ENCODE measurements at places on chromosomes 4 and X.
A peak's percentile ranks its signal among the peaks of the same experiment; 100 is the strongest.

- peak; percentile 85 for DNase-seq
Measured at GRCh38 chr4:154559494-154560418, 3.1 kb upstream of the FGB start.

DNA sequence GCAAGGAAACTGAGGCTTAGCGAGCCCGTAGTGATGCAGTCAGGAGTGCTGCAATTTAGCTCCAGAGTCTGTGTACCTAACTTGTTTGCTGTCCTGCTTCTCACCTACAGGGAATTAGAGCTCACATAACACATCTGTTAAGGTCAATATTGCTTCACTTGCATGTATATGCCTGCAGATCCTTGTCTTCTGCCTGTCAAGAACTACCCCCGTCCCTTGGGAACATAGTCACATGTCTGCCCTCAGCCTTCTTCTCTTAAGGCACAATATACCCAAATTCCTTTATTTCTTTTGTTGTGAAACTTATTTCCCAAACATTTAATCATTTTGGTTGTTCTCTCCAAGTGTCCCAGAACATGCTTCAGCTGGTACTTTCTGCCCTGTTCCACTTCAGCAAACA lies 103.3 kb upstream of the LEF1 start:
- no peak for DNase-seq

GRCh38 chr4:31580843-31581242 lies 860.7 kb downstream of the PCDH7 start:
- DNase-seq: no peak

DNA sequence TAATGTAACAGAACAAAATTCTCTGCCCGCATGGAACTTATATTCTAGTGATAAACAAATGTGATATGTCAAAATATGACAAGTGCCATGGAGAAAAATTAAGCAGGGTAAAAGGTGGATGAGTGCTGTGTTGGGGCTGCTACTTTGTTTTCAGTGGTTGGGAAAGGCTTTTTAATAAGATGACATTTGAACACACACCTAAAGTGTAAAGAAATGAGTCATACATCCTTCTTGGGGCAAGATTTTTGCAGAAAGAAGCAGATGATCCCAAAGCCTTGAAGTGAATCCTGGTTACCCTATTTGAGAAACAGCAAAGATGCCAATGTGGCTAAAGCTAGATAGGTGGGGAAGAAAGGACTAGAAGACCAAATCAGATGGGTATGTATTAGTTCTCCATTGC lies 564.1 kb downstream of the INPP4B start:
- no peak for DNase-seq

GRCh38 chr4:68404153-68404552 lies 43.1 kb upstream of the TMPRSS11E start:
- no peak for DNase-seq

DNA sequence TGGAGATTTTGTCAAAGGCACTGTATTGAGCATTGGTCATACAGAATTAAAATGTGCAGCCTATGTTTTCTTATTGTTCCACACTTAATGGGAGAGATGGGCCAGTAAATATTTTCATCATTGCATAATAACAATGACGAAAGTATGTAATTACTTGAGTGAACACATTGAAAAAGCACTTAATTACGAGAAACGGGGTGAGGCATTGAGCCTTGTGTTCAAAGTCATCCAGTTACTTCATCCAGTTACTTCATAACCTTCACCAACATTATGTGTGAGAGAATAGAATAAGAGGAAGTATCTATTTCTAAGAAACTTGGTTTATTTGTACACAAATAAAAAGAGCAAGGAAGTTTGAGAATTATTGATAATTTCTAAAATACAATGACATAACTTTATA lies 1427.0 kb downstream of the ADGRL3 start:
- no peak for DNase-seq

DNA sequence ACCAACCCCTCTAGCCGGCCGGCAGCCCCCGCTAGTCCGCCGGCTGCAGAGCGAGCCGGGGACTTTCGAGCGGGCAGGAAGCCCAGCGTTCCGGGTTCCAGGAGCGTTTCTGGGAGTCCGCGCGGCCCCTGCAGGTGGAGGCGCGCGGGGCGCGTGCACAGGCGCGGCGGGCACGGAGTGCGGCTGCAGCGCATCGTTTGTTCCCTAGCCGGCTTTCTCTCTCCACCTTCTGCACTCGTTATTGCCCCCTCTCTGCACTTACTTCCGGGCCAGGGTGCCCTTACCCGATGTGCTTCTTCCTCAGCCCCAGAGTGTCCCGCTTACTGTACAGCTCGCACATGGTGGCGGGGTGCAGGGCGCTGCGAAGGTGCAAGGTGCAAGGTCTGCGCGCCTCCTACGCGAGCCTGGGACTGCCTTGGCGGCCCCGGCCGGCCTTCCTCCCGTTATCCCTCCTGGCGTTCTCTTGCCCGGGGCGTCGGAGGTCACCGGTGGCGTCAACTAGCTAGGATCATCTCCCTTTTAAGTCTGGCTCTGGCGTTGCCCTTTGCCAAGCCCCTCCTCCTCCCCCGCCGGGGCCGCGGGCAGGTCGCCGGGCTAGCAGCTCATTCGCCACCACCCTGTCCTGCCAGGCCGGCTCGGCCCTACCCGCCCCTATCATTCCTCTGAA lies at the start of gene ETNPPL:
ETNPPL (minus strand) TSS at position 495 of the 667 bp plus-strand sequence; CDS start at position 340, 155 bp downstream.
- no peak for DNase-seq

DNA sequence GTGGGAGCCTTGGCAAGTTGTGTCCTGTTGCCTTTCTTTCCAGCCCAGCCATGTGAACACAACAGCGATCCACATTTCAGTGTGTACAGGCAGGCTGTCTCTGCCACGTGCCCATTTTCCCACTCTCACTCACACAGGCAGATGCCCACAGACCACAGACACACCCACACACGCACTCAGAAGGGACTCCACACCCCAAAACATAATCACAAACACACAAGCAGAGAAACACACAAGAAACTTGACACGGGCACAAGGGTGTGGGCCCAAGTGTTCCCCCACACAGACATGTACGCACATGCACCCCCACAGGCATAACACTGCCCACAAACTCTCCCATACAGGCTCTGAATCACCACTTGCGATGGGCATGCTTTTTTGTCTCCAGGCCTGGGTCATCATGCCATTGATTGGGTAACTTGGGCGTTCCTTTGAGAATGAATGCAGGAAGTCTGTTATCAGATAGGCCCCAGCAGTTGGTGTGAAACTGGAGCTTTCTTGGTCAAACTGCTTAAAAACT lies 84.3 kb downstream of the NBDY start:
- no peak for DNase-seq

- no peak for DNase-seq
Measured at GRCh38 chr4:1170156-1170975, 2.0 kb downstream of the SPON2 start.
